Mucosa of gallbladder (tissue), 1 donor: ENCODE measurements at places on chromosomes 16 and 17.

DNA sequence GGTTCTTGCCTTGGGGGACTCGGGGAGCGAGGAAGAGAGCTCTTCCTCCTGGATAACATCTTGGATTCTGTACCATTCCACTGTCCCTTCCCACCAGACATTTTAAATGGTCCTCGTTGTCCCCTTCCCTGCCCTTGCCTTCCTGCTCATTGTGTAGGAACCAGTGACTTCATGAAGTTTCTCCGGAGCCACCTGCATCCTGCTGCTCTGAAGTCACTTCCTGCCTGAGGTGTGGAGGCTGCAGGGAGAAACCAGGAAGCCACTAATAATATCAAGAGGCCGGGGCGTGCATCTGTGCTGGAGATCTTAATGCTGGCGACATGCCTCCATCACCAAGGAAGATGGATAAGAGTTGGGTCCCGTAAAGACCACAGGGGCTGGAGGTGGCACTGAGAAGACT is 6.2 kb upstream of the SLC16A13 start:
- no peak for DNase-seq

GRCh38 chr16:17691106-17691898 is 220.5 kb upstream of the XYLT1 start:
- no peak for DNase-seq

DNA sequence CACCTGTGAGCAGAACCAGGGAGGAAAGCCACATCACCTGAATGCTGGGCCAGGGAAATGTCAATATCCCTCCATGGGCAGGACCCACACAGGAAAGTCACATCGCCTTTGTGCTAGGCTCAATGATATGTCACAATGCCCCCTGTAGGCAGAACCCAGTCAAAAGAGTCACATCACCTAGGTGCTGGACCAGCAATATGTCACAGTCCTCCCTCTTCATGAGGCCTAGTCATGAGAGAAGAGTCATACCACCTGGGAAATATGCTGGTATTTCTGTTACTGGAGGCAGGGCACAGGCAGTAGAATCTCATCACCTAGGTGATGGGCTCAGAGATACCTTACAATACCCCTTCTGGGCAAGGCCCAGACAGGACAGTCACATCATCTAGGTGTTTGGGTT is 1843.4 kb downstream of the TP53TG3F start:
- no peak for DNase-seq

GRCh38 chr16:56910654-56911539 is 21.0 kb upstream of the HERPUD1 start:
- DNase-seq, result peak; percentile 21

DNA sequence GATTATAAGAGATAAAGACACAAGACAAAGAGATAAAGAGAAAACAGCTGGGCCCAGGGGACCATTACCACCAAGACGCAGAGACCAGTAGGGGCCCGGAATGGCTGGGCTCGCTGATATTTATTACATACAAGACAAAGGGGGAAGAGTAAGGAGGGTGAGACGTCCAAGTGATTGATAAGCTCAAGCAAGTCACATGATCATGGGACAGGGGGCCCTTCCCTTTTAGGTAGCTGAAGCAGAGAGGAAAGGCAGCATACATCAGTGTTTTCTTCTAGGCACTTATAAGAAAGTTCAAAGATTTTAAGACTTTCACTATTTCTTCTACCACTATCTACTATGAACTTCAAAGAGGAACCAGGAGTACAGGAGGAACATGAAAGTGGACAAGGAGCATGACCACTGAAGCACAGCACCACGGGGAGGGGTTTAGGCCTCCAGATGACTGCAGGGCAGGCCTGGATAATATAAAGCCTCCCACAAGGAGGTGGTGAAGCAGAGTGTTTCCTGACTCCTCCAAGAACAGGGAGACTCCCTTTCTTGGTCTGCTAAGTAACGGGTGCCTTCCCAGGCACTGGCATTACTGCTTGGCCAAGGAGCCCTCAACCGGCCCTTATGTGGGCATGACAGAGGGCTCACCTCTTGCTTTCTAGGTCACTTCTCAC is 63.9 kb upstream of the ARL4D start:
- DNase-seq, result no peak

DNA sequence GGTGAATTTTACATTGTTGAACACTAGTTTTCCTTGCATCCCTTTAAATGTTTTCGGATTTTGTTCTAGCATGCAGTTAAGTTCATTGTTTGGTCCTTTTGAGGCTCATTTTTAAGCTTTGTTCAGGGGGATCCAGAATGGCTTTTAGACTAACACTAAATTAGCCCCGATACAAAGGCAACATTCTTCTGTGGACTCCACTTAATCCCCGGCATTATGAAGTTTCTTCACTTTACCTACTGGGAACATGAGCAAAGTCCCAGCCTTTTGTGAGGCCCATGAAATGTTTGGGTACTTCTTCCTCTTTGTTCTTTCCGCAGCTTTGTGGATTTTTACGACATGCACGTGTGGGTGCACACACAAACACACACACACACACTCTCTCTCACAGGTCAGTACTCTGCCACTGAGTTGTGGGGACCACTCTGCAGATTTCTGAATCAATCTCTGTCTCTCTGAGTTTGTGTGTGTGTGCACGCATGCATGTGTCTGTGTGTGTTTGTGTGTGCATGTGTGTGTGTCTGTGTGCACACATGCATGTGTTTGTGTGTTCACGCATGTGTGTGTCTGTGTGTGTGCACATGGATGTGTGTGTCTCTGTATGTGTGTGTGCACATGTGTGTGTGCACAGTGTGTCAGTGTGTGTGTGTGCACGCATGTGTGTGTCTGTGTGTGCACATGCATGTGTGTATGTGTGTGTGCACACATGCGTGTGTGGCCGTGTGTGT is 240.4 kb upstream of the TNRC6C start:
- no peak for DNase-seq

DNA sequence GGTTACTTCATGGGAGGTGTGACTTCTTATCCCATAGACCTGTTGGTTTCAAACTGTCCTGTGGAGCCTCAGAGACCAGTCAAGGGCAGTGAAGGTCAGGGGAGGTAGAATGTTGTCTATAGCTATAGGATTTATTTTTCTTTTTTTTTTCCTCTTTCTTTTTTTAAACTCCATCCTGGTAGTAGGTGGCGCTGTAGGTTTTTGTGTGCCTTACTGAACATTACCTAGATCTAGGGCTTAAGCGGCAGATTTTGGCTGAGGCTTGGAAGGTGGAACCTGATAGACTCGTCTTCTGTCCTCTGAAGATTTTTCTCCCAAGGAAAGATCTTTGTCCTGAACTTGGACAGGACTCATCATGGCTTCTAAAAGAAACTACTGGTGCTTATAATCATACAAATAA is 8.2 kb upstream of the LASP1NB start:
- no peak for DNase-seq

GRCh38 chr17:12180644-12181261 is 160.1 kb downstream of the MAP2K4 start:
- DNase-seq, result peak; percentile 33

DNA sequence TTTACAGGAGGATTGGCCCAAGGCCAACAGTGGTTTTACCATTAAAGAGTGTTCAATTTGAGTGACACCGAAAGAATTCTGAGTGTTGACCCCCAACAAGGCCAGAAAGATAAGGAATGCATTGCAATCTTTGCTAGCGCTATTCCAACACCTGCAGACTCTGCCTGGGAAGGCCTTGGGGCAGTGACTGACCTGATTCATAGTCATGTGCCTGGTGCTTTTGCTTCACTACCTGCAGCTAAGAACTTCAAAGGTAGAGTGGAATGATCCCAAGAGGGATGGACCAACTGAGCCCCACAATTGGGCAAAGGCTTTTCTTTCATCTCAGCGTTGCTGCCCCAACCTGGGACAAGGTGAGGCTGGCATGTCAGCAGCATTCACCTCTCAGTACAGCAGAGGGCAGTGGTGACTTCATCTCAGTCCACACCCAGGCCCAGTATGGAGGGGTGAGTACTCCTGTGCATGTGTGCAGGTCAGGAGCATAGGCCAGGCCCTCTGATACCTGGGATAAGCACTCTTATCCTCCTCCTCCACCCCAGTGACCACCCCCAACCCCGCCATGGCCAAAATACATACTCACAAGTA is 149.6 kb upstream of the GNAO1 start:
- no peak for DNase-seq

DNA sequence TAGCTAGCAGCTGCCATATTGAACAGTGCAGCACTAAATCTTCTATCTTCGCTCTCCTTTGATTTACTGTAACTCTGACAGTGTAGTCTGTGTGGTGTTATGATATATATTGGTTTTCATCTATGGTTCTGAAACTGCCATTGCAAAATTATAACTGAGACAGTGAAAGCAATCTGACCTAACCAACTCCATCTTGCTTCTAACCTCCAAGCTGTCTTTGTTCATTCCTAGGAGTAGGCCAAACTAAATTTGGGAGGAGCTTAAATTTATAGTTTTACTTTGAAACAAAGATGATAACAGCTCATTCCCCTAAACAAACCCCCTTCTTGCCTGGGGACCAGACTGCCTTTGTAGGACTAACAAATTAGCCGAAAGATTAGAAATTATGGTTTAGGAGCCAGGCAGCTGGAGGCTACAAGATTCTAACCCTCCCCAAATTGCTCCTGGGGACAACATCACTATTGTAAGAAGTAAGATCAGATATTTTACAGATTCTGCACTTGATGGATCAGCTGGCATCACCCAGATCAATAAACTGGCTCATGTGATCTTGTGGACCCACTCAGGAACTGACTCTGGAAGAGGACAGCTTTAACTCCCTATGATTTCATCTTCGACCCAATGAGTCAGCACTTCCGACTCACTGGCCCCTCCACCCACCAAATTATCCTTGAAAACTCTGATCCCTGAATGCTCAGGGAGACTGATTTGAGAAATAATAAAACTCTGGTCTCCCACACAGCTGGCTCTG is 47.0 kb upstream of the FBXO47 start:
- DNase-seq, result no peak

DNA sequence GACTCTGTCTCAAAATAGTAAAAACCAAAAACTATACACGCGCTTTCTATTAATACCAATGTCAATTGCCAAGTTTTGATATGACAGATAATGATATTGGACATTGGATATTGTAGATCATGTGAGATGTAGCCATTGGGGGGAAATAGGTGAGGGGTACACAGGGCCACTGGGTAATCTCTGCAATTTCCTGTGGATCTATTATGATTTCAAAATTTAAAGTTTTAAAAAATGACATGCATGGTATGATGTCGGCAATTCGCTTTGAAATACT is 266.0 kb downstream of the PARN start:
- DNase-seq, result no peak

- no peak for DNase-seq
Observed at GRCh38 chr17:42913522-42913921, 12.9 kb downstream of the G6PC1 start.

DNA sequence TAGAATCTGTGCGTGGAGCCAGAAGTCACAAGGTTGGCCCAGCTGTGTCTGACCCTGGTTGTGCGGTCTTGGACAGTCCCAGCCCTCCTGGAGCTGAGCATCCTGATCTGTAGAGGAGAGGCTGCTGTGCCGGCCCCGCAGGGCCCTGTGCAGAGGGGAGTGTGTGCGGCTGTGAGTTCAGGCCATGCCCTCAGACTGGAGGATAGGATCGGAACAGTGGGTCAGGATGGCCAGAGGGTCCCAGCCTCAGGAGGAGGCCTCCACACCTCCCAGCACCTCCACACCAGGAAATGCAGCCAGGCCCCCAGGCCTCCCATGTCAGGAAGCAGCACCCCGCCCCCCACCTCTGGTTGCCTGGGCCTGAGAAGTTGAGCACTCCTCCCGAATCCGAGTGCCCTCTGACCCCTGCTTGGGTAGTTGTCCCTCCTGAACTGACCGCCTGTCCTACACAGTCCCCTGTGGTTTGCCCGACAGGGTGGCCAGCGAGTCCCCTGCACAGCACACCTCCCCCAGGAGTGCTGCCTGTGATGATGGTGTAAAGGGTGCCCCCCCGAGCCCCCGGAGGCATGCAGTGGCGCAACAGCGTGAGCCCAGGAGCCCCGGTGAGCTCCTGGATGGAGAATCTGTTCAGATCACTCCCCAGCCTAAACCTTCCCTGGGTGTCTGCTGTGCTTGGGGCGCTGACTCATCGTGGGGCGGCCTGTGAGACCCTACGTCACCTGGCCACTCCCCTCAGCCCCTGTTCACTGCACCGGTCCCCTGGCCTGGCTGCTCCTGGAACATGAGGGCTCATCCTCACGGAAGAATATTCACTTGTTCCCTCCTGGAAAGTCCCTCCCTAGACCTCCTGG is 285.2 kb downstream of the SEC14L1 start:
- peak; percentile 80 for DNase-seq

DNA sequence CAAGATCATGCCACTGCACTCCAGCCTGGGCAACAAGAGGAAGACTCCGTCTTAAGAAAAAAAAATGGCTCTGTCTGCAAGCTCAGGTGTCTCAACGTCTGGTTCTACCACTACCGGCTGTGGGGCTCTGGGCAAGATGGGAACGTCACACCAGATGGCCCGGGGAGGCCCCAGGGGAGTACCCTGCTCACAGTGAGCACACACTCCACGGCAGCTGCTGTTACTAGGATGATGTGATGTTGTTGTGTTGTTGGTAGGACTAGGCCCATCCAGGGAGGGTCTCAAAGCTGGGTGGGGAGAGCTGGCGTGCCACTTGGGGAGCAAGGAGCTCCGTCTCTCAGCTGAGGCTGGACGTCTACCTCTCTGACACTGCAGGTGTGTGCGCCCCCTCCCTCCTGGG is 9.4 kb upstream of the NPTX1 start:
- DNase-seq, result no peak

DNA sequence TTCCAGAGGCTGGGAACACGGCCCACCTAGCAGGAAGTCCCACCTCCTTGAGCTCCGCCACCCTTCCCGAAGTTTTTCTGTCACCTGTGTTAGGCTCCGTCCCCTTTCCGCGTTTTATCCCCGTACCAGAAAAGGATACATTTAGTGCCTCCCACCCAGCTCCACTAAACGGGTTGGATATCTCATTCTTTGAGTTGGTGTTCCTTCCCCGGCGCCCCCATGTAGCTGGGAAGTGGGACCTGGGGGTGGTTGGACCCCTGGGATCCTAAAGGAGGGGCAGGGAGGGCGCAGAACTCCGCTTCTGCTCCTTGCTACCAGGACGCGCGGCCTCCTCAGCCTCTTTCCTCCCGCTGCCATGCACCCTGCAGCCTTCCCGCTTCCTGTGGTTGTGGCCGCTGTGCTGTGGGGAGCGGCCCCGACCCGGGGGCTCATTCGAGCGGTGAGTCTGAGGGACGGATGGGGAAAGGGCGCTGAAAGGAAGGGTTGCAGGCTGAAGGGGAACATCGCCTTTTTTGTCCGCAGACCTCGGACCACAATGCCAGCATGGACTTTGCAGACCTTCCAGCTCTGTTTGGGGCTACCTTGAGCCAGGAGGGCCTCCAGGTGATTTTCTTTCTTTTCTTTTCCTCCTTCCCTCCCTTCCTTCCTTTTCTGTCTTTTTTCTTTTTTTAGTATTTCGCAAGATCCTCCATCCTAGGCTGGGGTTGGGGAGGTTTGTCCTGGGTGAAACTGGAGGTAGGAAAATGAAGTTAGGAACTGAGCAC is 669 bp downstream of the RNF167 start:
- peak; percentile 82 for DNase-seq
